NCI-H526 treated with DMSO at 0.1 percent for 48 hours (cell line): ENCODE measurements at places on chromosomes 16 and 17.

DNA sequence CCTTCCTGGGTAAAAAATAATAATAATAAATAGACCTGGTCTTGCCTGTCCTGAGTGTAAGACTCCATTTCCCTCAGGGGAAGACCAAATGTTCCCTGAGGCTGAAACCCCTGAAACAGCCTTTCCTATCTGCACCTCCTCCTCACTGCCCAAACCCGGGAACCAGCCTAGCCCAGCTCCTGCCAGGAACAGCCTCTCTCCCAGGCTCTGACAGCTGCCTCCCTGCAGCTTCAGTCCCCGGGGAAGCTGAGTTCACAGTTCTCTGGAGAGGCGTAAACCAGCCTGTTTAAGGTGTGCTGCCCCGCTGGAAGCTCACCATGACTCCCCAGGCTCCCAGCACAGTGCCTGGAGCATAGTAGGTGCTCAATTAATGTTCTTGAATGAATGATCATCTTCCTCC is 7.3 kb upstream of the CDT1 start:
- no peak for DNase-seq

GRCh38 chr16:58499615-58500351 is at the start of gene NDRG4:
NDRG4 (plus strand) TSS chr16:58500143; CDS start chr16:58500249, 106 bp downstream.
- DNase-seq = peak; percentile 57

- no peak for DNase-seq
These were observed 68.4 kb downstream of the SOCS1 start for GRCh38 chr16:11187522-11188023.

DNA sequence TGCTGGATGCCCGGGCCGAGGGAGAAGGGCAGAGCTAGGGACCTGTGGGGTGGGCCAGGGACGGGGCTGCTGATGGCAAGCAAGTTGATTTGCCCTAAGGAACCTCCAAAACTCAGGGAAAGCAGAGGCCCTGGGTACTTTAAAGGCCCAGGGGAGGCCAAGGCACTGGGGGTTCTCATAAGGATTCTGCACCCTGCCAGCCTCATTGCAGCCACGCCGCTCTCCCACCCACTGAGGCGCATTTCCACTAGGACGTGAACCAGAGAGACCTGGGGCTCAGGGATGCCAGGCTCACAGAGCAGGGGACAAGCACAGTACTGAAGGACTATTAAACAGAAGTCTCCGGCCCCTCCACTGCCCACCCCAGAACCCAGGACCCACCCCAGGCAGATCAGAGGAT is 39.4 kb upstream of the RBFOX3 start:
- DNase-seq = no peak

- no peak for DNase-seq
These were observed 39.3 kb downstream of the CHCT1 start for GRCh38 chr17:60461584-60461983.

GRCh38 chr17:29565643-29566472 is 979 bp downstream of the ABHD15 start:
- peak; percentile 66 for DNase-seq

GRCh38 chr16:46832757-46833459 is 1.9 kb upstream of the C16orf87 start:
- DNase-seq = no peak

GRCh38 chr16:84610376-84610775 is 7.5 kb downstream of the COTL1 start:
- DNase-seq = no peak

GRCh38 chr16:86928523-86929011 is 350.2 kb downstream of the FOXL1 start:
- no peak for DNase-seq

DNA sequence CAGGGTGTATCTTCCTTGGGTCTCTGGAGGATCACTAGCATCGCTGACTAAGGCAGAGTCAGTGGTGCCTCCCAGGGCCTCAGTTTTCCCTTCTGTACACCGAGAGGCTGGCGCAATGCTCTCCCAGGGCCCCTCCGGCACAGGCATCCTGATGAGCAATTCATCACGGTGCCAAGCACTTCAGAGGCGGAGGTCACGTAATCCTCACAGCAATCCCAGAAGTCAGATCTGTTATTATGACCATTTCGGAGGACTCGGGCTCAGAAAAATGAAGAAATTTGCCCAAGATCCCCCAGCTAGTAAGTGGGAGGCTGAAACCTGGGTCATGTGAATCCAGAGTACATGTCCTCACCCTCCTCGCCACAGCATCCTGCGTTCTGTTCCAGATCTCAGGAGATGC is 46.5 kb downstream of the AIPL1 start:
- DNase-seq = no peak

DNA sequence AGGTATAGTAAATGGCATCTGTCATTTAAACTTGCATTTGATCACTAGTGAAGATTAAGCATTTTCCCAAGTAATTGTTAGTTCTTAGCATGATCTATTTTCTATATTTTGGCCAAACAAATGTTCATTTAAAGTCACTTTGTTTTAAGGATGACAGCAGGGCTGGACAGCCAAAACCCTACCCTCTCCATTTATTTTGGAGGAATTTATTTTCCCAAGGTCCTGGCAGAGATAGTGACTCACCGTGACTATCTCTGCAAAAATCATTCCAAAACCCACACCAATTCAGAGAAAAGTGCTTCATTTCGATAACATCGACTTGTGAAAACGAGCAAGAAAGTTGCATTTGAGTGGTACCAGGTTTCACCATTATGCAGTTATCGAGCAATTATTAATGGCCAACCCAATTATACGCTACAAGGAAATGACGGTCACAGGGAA is 665 bp upstream of the AKAP1 start:
- DNase-seq = no peak

DNA sequence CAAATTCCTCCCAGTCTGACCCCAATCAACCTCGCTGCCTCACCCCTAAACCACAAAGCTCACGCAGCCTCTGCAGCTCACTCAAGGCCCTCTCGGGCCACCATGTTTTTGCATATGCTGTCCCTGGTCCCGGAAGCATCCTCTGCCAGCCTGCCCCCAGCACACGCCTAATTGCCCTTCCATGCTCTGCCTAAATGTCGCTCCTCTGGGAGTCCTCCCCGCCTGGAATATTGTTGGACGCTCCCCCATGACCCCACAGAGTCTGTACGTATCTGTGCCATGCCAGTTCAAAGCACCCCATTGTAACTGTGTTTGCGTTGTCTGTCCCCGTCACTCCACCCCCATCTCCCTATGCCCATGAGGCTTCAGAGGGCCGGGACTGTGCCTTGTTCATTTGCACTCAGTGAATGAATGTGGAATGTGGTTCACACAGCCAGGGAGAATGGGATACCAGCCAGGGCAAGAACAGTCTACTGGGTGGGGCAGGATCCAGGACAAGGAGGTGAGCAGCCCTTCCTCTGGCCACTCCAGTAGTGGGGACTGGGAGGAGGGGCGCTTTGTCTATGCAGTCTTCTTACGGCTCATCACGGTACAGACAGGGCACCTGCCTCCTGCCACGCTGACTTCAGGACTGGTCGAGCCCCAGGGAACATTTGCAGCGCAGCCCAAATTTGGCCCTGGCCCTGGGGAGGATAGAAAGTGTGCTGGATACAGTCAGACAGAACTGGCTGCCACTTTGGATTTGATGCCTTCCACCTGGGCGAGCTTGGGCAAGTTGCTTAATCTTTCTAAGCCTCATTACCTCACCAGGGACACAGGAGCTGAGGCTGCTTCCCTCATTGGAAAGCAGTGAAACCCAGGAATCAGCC is 48.5 kb downstream of the NOS2 start:
- DNase-seq = no peak

DNA sequence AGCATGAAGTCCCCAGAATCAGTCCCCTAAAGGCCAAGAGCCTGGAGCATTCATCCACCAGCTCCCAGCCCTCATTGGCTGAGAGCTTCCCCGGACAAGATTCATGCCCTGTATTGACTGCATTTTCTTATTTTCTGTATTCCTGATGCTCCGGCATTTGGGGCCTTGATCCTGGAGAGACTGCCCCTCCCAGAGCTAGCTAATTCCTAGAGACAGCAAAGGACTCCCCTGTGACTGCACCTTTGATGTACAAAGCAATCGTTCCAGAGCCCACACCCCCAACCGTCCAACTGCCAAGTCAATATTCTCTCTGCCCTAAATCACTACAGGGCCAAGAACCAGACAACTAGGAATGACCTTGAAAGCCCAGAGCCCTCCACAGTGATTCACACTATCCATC is 93.4 kb upstream of the CDH5 start:
- DNase-seq = no peak

- no peak for DNase-seq
These were observed 13.0 kb upstream of the LRRC75A start for GRCh38 chr17:16504984-16505383.

- DNase-seq = peak; percentile 28
These were observed 15.8 kb downstream of the C17orf58 start for GRCh38 chr17:67980456-67980855.

DNA sequence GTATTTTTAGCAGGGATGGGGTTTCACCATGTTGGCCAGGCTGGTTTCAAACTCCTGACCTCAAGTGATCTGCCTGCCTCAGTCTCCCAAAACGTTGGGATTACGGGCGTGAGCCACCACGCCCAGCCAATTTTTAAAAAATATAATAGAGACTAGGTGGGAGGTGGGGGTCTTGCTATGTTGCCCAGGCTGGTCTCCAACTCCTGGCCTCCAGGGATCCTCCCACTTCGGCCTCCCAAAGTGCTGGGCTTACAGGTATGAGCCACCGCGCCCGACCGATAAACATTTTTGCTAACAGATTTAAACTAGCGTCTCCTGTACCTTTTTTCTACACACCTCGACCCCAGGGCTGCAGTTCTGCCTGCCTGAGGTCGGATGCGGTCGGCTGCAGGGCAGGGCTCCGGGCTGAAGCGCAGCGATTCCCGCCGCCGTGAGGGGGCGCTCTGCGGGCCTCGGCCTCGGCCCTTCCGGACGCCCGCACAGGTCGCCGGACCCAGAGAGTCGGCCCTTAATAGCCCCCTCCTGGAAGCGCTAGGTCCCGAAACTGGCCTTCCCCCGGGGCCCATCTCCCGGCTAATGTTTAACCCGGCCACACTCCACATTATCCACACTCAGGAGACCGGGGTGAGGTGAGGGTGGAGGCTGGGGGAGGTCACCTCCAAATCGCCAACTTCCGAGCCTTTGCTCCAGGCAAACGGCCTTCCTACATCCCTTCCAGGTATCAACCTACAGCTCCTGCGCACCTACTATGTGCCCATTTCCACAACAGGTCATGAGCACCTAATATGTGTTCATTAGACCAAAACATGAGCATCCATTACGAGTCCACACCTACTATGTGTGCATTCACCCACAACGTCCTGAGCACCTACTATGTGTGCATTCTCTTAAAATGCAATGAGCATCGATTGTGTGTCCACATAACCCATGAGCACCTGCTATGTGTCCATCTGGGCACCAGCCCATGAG is 2.0 kb upstream of the GLIS2 start:
- peak; percentile 30 for DNase-seq

DNA sequence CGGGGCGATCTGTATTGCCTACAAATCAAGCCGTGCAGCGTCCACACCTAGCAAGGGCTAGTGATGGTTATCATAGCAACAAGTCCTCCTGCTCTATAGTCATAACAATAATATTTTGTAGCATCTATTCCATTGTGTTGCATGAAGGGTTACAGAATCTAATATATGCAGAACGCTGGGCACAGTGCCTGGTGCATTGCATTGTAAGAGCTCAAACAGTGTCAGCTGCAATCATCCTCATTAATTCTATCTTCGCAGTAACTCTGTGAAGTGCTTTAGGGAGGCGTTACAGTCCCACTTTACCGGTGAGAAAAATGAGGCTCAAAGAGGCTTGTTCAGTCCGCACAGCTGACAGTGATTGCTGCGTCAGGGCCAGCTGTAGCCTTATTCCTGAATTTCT is 149.4 kb downstream of the RBFOX1 start:
- DNase-seq = no peak
